ENCODE measurements at places on chromosomes 7 and 10.

- no peak for DNase-seq
These were observed 14.6 kb downstream of the FLNC start for GRCh38 chr7:128844777-128845311.

- no peak for DNase-seq
These were observed 304.7 kb downstream of the CDK14 start for GRCh38 chr7:90900628-90901356.

GRCh38 chr7:94295850-94296249, 98.8 kb upstream of the COL1A2 start:
- DNase-seq, result no peak

DNA sequence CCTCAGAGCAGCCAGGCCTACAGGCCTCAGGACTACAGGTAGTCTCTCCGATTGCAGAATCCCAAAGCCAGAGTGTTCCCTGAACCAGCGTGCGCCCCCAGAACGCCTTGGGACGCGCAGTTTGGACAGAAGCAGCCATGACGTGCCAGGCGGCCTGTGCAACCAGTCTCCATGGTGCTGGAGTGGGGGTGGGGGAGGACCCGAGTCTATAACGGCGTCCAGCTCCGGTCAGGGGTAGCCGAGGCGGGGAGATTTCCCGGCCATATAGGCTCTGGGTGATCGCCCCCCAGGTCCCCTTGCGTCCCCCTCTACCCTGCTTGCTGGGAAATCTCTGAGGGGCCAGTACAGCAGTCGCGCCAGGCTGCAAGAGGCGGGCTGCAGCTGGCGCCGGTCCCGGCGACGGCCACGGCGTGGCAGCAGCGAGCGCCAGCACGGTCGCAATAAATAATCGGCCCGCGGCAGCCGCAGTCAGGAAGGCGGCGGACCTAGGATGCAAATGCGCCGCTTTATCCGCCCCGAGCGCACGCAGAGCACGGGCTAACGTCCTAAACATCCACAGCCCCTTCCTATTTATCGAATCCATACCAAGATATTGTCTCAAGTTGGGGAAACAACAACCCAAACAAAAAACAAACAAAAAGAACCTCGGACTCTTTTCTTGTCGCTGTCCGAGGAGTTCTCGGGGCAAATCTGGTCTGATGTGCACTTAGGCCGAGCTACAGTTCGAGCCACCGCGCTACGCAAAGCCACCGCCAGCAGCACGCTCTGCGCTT, 1.6 kb downstream of the HOXA3 start:
- peak; percentile 46 for DNase-seq

DNA sequence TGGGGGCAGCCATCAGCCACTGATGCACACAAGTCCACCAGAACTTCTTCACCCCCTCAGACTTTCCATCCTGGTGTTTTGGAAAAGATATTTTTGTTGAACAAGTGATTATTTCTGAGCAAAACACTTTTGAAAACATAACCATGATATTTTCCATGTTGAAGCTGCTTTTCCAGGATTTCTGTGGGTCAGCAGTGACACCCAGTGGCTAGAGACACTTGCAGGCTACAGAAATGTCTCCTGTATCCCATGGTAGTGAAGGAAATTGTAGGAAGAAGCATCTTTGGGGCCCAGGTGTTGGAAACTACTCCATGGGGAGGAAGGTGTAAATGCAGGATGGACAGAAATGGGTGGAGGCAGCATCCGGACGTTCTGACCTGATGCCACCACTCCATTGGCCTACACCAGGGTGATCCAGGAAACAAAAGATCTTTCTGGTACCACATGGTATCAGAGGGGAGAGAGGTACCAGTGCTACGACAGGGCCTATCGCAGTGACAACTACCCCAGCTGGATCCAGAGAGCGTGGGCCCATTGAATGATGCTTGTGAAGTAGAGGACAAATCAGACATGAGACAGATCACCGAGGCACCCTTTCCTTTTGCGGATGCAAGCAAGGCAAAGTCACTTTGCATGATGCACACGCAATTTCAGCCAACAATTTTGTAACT, 111.7 kb upstream of the COBL start:
- no peak for DNase-seq

- DNase-seq, result no peak
These were observed 380.2 kb downstream of the EXOC4 start for GRCh38 chr7:133633055-133633454.

DNA sequence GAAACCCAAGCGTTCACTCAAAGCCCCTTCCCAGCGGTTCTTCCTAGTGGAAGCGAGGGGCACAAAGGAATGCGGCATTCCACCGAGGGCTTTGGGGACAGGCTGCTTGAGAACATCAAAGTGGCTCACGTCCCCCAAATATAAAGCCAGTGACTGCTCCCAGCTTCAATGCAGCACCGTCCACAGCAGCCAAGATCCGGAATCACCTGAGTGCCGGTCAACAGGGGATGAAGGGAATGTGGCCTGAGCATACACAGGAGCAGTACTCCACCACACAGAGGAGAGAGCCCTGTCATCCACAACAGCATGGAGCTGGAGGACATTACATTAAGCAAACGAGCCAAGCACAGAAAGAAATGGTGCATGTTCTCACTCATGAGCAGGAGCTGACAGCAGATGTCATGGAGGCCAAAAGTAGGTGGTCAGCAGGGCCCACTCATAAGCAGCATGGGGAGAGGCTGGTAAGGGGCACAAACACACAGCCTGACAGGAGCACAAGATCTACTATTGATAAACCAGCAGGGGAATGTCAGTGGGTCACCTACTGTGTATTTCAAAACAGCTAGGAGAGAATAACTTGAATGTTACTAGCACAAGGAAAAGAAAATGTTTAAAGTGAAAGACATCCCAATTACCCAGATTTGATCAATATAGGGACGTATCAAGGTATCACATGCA, 79.5 kb downstream of the DIP2C start:
- DNase-seq, result no peak

DNA sequence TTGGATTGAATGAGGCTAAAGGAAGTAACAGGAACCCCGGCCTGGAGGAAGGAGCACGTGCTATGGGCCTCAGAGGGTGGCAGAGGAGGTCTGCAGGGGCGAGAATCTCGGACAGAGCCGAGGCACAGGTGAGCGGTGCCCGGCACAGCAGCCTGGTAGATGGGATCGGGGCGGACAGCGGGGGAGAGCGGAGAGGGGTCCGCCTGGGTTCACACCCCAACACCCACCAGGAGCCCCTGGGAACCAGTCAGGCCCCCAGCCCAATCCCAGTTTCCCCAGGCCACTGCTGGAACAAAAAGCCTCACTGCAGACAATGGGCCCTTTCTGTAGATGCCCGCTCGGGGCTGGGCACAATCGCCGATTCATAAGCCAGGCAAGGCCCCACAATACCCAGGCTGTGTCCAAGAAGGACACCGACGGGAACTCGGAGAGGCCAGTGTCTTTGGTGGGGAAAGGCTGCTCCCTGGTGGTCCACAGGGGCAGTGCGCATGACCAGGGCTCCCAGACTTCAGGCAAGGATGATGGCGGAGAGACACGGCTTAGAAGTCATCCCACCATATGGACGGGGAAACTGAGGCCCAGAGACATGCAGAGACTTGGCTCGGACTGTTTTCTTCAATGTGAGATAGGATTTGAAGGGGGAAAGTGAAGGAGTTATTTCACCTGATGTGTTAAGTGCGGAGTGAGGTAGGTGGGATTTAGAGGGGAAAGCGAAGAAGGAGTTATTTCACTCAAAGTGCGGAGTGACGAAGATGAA, 106.9 kb upstream of the GPR26 start:
- DNase-seq, result peak; percentile 65

DNA sequence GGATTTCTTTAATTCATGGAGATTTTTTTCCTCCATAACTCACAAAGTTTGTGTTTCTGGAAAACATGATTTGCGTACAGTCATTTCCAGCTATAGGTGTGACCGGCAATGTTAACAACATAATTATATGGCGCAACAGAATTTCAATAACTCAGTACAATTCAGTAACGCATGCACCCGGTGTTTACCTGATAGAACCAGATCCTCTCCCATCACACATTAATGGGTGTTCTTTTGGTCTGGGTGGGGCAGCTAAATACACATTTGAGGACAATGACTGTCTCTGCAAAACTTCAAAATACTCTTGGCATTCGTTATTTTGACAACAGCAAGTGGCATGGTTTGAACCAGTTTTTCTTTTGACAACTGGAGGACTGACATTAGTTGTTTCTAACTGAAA, 102.3 kb downstream of the KLF6 start:
- DNase-seq, result no peak

DNA sequence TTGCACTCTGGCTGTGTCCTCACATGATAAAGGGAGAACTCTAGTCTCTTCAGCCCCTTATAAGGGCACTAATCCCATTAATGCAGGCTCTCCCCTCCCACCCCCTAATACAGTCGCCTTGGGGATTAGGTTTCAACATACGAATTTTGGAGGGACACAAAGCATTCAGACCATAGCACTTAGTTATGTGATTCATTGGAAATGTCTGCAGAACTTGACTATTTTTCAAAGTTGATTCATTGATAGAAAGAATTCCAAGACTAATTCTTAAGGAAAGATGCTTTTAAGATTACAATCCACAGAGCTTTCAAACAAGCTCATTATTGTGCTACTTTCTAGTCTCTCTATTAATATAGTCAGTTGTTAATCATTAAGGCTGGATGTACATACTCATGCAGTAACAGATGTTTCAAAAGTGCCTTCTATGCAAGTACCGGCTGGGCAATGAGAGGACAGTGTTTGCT, 85.3 kb upstream of the RPA3 start:
- no peak for DNase-seq

DNA sequence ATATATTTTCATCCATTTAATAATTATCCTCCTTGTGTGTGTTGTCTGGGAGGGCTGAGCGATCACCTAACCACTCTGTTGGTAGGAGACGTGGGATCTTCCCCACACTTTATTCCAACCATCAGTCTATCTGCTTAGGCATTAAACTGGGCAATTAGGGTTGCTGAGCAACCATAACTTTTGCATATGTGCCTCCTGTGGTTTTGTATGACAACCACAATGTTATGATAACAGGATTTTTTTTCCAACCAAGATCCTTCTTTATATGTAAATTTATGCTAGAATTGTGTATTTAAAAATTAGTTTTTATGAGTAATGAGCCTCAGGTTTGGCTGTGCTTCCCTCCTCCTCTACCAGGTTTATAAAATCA, 495.0 kb upstream of the MGMT start:
- no peak for DNase-seq

GRCh38 chr7:54187886-54188685, 354.1 kb upstream of the VSTM2A start:
- DNase-seq, result no peak

DNA sequence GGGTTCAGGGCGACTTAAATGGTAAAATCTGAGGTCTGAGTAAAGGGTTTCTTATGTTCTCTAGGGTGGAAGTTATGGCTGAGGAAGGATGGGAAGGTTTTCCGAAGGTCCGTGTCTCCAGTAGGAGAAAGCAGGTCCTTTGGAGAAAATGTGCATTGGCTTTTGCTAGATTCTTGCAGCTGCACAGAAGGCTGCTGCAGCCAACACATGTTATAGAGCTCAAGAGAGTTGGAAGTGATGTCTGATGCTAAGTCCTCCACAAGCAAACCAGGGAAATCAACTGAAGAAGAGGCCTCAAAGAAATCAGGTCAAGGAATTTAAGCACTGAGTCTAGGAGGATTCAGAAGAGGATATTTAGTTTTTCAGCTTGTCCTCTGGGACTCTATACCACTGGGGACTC, 404.6 kb downstream of the LRMDA start:
- DNase-seq, result no peak

- no peak for DNase-seq
These were observed 98.2 kb downstream of the RAB11FIP2 start for GRCh38 chr10:117948493-117948892.

GRCh38 chr10:58320351-58321049, 14.3 kb upstream of the UBE2D1 start:
- no peak for DNase-seq

DNA sequence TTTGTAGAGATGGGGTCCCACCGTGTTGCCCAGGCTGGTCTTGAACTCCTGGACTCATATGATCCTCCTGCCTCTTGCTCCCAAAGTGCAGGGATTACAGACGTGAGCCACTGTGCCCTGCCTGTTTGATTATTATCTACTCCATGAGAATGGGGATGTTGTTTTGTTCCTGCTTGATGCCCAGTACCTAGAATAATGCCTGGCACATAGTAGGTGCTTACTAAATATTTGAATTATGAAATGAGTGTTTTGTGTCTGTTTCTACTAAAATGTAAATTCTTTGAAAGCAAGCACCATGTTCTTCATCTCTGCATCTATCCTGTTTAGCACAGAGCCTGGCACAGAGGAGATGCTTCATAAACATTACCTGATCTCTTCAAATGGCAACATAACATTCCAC, 40.9 kb downstream of the ZNF783 start:
- no peak for DNase-seq

DNA sequence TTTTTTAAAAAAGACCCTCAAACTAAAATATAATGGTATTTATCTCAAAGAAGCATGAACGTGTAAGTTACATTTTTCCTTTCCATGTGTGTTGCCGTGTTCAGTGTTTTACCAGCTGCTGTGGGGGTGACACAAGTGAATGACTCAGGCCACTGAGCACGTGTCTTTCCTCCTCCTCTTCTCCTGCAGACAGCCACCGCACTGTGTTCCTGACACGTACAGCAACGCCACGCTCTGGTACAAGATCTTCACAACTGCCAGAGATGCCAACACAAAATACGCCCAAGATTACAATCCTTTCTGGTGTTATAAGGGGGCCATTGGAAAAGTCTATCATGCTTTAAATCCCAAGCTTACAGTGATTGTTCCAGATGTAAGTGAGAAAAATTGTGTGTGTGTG, 29.7 kb downstream of the TMEM248 start:
- DNase-seq, result no peak

- DNase-seq, result no peak
These were observed 470.6 kb upstream of the ZWINT start for GRCh38 chr10:56831681-56832080.
